ENCODE measurements at places on chromosomes 5 and 9.

GRCh38 chr9:5184776-5185175 lies 663 bp downstream of the INSL6 start:
- no peak for DNase-seq

GRCh38 chr9:133333011-133333410 lies 3.0 kb downstream of the SURF6 start:
- no peak for DNase-seq

DNA sequence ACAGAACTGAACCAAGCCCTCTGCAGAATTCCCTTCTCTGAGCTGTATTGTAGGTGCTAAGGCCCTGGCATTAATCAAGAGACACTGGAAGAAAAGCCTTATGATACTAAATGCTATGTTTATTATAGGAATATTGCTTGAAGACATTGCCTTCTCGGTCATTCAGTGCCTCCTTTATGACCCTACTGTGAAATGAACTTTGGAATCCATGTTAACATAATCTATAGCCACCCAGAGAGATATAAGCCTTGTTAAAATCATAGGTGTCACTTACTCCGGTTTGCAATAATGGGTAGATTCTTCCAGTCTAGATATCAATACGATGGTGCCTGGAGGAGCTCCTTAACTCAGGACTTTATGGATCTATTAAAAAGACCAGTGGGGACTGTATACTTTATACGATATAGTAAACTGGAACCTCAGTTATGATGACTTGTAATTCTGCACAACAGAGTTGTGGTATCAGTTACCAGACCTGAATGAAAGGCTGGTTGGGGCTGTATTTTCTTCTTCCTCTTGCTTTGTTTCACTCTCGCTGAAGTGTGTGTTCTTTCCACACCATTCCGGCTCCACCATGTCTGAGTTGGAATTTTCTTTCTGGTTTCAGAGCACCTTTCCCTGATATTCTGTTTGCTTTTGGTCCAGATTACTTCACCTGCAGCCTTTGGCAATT lies 154.5 kb downstream of the DROSHA start:
- DNase-seq = no peak

DNA sequence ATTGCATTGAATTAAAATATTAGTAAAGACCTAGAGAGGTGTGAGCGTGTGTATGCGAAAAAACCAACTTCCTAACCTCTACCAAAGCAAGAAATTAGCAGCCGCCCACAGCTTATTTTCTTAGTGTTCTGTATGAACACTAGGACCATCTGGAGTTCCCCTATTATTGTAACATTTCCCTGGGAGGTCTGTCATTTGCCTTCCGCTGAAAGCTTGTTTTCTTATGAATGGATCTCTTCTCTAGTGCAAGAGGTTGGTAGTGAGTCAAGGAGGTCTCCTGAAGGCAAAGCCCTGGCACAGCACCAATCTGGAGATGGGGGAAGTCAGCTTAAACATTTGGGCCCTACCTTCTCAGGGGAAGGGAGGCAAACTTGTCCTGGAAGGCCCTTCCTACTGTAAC lies 10.8 kb downstream of the TNFSF8 start:
- peak; percentile 33 for DNase-seq

DNA sequence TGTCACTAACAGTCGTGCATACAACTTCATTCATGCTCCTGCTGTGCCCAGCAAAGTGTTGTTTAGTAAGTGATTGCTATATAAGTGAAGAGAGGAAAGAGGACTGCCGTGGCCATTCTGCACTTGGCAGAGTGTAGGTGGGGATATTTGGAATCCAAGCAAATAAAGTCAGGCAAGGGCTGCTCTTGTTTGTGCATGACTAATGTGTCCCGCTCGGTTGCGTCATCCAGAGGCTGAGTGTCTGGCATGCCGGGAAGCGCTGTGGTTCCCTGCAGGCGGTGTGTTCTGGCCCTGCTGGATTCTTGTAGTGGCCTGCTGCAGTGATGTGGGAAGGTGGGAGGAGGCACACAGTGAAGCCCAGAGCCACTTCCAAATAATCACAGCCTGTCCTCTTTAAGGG lies 136.9 kb upstream of the ANKH start:
- no peak for DNase-seq

GRCh38 chr9:105053209-105053652 lies 125.3 kb upstream of the ABCA1 start:
- peak; percentile 84 for DNase-seq

GRCh38 chr5:998246-999031 lies 10.2 kb upstream of the NKD2 start:
- DNase-seq = no peak

GRCh38 chr5:50535393-50535792 lies 94.3 kb upstream of the EMB start:
- DNase-seq = no peak

DNA sequence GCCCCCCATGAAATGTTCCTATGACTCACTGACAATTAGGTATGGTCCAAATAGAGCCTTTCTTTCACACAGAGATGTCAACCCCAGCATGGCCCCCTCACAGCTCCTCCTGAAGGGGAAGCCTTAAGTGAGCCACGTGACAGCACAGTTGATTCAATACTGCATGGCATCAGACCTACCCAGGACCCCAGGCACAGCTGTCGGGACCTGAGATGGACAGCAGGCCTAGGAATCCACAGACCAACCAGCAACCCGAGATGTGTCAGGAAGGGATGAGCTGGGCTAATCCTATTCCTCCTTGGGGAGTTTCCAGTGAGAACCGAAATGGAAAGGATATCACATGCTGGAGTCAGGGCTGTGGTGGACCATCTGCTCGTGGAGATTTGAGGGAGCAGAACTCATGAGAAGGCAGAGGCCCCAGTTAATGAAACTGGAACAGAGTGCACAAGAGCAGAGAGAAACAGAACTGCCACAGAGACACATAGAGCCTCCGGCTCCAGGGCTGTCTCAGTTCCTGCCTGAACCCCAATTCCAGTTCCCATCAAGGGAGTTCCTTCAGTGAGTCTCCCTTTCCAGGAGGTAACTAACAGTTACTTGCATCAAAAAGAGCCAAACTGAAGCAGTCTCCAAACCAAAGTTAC lies 42.1 kb upstream of the SMIM23 start:
- DNase-seq = no peak

- no peak for DNase-seq
These were observed 339.2 kb downstream of the ADAMTS6 start for GRCh38 chr5:65142511-65143011.

DNA sequence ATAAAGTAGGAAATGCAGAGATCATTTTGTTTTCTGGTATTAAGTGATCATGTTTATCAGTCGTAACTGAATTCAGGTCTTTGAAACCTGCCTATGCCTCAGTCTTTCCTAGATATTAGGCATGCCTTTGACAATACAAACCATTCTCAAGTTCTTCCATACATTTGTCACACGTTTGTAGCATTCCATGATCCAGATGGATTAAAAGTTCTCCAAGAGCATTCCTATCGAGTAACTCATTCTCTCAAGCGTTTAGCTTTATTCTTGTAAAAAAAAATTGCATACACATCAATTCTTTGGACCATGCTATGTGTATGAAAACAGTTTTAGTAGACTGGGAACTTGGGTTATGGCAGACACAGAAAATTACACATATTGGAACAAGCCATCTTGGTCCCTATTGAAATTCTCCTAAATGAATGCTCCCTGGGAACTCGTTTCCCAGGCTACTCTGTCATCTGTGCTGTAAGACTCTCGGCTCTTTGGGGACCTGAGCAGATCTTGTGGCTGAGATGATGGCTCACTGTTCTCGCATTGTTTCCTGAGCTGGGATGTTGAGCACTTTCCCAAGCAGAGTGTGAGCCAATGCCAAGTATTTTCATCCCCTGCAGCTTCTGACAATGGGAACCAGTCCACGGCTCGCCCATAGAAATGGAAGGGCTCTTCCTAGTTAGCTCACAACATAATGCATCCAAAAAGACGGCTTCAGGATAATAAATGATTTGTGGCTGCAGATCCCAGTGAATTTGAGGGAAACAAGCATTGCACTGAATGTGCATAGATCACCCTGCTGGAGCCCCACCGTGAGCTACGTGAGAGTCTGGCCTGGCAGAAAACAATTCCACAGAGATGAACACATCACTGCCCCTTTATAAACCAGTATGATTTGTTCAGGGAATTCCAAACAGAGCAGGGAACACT lies 230.2 kb downstream of the IRX1 start:
- DNase-seq = no peak

DNA sequence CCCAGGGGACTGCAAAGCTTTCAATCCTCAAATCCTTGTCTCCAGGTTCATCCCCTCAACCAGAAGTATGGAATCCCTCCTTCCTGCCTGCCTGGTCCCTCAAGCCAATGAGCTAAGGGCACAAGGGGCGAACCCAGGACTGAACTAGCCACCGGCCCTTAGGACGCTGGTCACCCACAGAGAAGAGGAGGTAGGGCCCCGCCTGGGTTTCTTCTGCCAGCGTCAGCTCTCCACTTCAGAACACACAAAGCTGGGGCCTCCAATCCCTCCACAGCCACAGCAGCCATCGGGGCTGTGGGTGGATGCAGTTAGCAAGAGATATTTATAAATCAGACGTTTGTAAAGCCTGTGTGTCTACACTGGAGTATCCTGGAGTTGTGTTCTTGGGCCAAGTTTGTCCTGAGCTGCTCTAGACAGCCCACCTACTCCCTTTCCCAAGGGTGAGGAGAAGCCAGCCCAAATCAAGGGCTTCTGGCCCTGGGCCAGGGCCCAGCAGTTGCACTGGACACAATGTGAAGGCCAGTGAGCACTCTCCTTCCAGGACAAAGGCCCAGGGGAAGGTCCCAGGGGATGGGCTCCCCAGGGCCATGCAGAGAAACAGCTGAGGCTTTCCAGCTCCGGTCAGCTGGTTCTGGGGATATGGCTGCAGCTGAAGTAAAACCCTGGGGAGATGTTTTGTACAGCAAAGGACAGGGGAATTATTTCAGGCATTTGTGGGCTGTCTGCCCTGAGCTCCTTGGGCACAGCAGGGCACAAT lies 18.9 kb downstream of the AMBP start:
- no peak for DNase-seq

- DNase-seq = no peak
These were observed 114.3 kb upstream of the EPB41L4A start for GRCh38 chr5:112533362-112533761.

DNA sequence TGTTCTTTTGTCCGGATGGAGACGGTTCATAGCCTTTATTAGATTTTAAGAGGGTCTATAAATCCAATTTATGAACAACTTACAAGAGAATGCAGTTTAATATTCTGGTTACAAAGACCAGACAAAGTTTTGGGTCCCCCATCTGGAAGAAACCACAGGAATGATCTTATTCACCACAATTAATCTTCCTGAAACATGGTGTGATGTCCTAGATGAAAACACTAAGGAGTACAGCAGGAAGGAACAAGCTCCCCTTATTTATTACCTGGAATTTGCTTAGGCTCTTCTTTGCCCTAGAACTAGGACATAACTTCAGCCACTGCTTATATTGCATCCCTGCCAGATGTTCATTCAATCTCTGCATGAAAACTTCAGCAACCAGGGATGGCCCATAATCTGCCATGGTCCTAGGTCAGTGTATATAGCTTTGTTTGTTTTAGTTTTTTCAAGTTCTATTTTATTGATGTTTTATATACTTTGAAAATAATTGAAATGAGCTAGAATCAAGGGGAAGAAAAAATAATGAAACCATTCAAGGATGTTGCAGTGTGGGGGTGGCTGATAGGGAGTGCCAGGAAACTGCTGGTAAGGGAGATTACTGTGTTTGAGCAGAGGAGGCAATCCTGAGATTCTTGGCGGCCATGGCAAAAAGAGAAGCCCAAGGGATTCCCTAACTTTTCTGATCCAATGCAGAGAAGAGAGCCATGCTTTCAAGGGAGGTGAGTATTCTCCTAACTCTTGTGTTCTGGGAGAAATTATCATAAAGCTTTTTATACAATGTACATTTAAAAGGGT lies 16.8 kb downstream of the TXNDC8 start:
- no peak for DNase-seq

- DNase-seq = no peak
These were observed 65.1 kb downstream of the NPR3 start for GRCh38 chr5:32776200-32776599.
